Cerebellar cortex (tissue), 1 donor: ENCODE measurements at places on chromosomes 16 and 17.

GRCh38 chr16:50946606-50947005 lies 204.5 kb downstream of the SALL1 start:
- DNase-seq, result no peak

- peak; percentile 71 for DNase-seq
Observed at GRCh38 chr17:9729034-9729650, 62.2 kb downstream of the DHRS7C start.

DNA sequence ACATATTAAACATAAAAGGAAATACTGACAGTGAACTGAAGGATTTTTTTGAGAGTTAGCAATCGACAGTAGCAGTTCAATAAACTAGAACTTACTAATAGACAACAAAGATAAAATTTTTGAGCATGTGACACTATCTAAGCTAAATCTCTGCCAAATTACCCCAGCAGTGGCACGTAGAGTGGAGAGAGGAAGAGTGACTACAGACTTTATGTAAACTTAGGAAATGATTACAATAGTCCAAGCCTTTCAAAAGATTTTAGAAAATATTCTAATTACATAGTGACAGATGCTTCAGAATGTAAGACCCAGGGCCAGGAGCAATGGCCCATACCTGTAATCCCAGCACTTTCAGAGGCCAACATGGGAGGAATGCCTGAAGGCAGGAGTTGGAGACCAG lies 52.4 kb downstream of the CFDP1 start:
- DNase-seq, result no peak

DNA sequence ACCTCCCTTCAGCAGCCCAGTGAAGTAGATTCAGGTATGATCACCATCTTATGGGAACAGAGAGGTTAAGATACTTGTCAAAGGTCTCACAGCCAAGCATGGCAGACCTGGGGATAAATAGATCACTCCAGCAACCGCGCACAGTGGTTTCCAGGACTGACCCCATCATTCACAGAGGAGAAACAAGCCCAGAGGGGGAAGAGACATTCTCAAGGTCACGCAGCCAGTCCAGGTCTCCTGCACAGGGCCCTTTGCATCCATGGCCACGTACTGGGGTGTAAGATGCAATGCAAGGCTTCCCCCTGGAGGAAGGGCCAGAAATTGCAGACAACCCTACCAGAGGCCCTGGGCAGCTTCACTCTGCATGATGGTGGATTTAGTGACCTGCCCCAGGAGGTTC lies 19.9 kb downstream of the TLE7 start:
- peak; percentile 26 for DNase-seq

GRCh38 chr17:50072925-50073324 lies 17.0 kb downstream of the ITGA3 start:
- DNase-seq, result no peak

DNA sequence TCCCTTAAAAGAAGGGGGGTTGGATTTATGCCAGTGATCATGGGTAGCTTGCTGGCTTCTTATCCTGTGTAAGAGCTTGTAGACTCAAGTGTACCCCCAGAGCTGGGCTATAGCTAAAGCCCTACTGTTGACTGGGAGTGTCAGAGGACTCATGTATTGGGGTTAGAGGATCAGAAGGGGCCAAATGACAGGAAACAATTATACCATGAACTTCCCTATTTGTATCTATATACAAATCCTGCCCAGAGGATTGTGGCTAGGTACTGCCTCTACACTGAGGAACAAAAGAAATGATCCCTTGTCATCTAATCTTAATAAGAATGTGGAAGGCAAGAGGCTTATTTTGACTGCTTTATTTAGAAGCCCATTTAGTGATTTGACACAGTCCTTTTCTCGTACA lies 14.3 kb downstream of the ZP2 start:
- DNase-seq, result no peak

GRCh38 chr16:75099738-75100602 lies 16.6 kb downstream of the LDHD start:
- no peak for DNase-seq

GRCh38 chr17:80573701-80574100 lies 29.1 kb downstream of the RPTOR start:
- no peak for DNase-seq

DNA sequence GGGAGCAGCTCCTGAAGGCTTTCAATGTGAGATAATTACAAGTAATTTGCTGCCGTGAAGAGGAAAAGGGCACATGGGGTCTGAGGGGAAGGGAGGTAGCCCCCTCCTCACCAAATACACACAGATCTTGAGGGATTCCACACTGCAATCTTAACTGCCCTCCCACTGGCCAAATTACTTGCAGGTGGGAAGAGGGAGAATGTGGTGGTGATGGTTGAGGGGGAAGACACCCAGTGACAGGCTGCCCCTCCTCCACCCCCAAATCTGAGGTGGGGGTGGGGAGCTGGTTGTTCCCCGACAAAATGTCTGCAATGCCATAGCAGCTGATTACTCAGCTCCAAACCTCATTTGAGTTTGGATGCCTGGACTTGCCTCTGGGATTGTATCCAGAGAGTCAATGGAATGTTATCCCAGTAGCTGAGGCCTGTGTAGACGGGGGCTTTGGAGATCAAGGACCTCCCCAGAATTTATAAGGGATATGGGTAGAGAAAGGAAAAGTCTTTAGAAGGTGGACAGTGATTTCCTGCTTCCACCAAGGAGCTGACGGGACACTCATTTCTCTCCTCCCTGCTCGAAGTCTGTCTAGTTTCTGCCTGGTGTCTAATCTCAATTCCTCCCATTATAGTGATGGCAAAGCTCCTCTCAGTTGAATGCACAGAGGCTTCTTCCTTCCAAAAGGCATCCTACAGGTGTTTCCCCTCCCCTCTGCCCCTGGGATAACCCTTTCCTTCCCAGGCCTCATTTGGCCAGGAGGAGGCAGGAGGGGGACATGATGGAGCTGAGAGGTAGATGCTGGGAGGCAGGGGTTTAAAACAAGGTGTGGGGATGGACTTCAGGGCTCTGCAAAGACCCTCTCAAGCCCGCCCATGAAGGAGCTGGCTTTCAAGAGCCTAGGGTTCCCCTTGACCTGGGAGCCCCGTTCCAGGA lies 8.7 kb downstream of the DLX4 start:
- no peak for DNase-seq

DNA sequence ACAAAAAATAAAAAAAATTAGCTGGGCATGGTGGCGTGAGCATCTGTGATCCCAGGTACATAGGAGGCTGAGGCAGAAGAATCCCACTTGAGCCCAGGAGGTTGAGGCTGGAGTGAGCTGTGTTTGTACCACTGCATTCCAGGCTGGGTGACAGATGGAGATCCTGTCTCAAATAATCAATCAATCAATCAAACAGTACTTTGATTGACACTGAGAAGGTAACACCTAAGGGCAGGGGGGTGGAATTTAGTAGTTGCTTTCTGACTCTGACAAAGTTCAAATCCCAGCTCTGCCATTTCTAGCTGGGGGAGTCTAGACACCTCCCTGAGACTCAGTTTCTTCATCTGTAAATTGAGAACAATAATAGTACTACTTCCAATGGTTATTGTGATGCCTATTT lies 12.0 kb downstream of the SSH2 start:
- no peak for DNase-seq

- peak; percentile 43 for DNase-seq
Observed at GRCh38 chr16:30609002-30609925, 925 bp downstream of the ZNF689 start.

DNA sequence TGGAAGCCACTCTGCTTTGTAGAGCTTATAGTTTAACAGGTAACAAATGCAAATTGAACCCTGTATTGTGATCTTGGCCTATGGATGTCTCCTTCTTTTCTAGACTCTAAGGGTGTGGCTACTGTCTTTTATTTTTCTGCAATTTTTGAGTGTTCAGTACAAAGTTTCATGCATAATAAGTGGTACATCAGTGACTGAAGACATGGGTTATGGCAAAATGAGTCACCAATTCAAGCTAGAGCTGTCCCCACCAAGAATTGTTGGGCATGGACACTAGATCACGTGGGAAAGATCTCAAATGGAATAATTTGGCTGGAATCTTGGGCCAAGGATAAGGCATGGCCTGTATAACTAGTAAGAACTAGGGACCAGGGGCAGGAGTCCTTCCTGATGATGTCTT lies 228.4 kb upstream of the N4BP1 start:
- no peak for DNase-seq

DNA sequence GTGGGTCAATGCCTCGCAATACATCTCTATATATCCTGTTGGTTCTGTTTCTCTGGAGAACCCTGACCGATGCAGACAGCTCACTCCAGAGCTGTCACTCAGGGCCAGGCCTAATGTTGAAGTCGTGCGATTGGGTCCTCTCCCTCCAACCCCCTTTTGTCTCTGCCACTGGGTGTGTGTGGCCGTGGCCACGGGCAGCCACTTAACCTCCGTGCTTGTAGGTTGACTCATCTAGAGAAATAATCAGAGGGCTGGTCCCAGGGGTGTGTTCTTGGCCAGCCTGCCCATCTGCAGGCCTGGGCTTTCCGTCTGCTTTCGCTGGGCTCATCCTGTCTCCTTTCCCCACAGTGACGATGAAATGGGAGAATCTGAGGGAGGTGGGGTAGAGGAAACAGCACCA lies 7.4 kb downstream of the ADAD2 start:
- no peak for DNase-seq

DNA sequence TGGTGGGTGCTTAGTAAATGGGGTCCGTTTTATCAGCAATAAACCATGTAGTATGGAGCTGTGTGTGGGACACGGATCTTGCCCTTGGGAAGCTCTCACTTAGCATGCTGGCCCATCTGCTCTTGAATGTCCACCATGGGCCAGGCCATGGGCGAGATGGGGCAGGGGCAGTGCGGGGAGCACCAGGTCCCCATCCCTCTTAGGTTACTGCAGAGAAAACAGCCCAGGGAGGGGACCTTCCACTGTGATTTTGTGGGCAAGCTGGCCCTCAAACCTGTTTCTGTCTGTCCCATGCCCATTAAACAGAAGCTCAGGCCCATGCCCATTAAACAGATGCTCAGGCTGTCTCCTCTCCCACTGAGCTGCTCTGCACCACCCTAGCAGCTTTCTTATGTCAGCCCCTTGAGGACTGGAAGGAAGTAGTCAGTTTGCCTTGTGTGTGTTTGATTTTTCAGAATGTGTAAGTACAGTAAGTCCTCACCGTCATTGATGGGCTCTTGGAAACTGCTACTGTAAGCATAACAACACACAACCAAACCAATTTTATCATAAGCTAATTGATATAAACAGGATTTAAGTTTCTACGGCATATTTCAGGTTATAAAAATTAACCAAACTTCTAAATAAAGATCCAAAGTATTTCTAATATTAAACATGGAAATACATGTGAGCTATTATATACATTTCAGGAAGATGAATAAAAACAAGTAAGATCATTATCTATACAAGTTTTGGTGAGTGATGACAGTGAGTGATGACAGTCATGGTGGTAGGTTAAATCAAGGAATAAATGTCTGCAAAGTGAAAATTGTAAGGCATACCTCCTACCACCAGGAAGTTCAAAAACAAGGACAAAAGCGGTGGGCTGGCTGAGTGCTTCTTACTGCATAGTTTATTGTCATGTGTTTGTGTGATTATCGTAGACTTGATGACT lies 11.5 kb downstream of the MPRIP start:
- DNase-seq, result no peak

- DNase-seq, result peak; percentile 28
Observed at GRCh38 chr16:62041401-62041800, 5.2 kb upstream of the CDH8 start.

DNA sequence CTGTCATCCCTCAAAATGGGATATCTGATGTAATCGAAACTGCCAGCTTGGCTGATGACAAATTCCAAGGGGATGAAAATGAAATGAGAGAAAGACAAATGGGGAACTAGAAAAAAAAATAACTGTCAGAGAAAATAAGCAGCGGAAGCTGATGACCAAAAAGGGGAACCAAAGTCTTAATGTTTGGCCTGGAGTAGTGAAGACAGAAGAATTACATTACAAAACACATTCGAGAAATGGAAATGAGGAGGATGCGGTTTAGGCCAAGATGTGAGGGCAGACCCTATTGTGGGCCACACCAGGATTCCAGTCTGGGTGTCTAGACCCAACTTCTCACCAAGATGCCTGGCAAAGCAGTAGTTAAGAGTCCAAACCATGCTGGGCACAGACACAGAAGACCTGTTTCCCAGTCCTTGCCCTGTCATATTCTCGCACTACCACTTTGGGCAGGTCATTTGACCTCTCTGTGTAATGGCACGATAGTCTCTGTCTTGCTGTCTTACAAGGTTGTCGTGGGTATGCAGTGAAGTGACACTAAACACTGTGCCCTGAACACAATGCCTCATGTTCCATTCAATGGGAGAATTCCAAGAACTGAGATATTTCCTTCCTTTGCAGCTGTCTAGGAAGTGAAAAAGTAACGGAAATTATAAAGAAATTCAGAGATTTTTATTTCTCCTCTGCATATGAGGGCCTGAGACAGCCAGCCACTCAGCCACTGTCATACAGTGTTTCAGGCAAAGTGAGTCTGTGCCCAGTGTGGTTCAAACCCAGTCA lies 12.3 kb upstream of the CCL2 start:
- DNase-seq, result no peak

DNA sequence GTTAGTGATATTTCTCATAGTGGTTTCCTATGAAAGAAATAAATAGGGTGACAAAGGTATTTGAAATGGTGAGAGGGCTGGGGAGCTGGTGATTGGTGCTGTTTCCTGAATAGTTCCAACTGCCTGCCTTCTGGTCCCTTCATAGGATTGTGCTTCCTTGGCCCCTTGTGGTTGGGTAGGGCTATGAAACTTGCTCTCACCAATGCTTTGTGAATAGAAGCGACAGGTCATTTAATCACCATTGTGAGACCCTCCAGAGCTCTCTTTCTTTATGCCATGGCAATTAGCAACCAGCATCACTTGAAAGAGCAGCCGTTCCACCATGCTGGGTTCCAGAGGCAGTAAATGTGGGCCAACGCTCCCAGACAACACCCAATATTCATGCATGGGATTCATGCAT lies 23.7 kb upstream of the WWOX start:
- DNase-seq, result no peak

- no peak for DNase-seq
Observed at GRCh38 chr17:37543637-37544052, 54.0 kb downstream of the DUSP14 start.

- DNase-seq, result no peak
Observed at GRCh38 chr17:5225668-5226457, 8.8 kb downstream of the SCIMP start.

DNA sequence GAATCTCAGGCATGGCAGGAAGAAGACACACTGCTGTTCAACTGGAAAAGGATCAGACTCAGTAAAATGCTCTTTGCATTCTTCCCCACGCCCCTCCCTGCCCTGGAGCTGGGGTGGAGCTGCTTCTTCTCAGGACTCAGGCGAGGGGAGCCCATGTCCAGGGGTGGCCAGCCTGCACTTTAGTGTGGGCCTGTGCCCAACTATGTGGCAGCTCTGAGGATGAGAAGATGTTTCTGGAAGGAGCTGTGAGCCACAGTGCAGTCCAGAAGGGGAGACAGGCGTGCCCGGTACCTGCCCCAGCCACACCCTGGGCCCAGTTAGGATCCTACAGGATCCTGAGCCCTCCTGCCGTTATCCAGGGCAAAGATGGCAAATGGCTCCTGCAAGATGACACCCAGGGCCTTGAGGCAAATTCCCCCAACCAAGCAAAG lies 120.3 kb downstream of the ANKRD11 start:
- DNase-seq, result no peak

DNA sequence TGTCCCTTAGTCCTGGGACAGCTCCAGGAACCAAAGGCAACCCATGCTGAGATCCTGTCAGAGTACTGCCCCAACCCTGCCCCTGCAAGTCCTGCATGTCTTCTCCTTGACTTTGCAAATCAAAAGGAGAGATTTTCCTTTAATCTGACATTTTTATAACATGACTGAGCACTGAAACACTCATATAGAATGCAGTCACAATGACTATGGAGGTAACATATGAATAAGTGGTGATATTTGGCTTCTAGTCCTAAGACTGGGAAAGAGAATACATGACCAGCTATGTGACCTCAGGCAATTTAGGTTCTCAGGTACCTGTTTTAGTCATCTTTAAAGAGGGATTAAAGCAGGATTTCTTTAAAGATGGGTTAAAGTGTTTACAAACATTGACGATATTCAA lies 941.6 kb upstream of the CDH8 start:
- no peak for DNase-seq
